ENCODE measurements at places on chromosomes 12 and 14.

- DNase-seq, result no peak
Observed at GRCh38 chr12:11855983-11856374, 206.5 kb downstream of the ETV6 start.

DNA sequence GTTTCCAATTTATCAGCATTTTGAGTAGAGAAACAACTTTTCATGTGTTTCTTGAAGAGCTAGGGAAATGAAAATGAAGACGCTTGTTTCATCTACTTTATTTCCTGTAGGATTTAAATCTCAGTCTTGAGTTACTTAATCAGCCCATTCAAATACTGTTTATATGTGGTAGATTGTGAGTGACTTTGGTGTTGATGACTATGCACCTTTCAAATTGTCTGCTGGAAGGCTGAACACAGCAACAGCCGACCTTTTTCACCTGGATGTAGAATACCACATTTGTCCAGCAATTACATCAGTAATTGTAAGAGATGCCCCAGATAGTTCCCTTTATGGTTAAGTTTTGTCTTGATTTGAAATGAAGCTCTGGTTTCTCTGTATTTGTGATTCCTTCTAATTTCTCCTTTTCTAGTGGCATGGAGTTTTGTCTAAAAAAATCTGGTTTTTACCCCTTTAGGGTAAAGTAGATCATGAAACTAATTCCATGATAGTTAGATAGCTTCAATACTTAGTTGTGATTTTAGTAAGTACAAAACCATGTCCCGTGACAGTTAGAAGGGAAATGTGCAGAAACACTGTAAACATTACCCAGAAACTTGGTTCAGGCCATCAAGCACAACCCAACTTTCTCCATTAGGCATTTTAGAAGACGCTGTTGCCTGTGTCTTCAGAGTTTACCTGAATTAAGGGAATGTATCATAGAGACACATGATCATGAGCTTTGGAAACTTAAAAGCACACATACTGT is 165.0 kb downstream of the SRGAP1 start:
- no peak for DNase-seq

GRCh38 chr14:55129428-55130195 is 560 bp downstream of the LGALS3 start:
- peak; percentile 41 for DNase-seq

DNA sequence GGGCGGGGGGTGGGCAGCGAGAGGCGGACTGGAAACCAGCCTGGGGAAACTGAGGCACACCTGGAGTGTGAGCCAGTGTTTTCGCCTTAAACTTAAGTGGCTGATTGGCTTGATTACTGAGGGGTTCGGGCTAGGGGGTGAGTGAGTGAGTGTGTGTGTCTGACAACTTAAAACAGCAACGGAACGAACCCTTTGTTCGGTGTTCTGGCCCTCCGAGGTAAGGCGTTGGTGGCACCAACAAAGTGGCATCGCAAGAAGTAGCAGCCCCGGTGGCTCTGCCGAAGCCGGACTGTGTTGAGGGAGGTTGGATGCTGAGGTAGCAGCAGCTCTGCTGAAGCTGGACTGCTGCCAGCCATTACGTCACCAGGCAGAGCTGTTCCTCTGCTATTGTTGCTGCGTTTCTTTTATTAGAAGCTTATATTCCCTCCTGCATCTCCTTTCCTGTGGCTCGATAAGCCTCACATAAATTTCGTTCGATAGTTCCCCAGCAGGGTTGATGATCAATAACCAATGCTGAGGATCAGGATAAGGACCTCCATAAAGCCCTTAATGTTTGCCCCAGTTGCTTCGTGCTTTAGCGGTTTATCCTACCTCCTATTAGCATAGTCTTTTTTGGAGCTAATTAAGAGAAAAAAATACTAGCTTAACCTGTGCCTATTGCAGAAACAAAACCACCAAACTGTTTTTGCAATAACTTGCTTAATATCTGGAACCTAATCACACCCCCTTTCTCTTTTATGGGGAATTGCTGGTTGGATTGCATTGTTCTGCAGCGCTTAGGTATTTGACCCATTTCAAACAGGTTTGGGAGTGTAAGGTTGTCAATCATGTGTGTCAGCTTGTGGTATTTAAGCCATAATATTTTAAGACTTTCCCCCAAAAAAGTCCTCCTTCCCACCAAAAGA is 1.3 kb downstream of the GPR137C start:
- peak; percentile 74 for DNase-seq

DNA sequence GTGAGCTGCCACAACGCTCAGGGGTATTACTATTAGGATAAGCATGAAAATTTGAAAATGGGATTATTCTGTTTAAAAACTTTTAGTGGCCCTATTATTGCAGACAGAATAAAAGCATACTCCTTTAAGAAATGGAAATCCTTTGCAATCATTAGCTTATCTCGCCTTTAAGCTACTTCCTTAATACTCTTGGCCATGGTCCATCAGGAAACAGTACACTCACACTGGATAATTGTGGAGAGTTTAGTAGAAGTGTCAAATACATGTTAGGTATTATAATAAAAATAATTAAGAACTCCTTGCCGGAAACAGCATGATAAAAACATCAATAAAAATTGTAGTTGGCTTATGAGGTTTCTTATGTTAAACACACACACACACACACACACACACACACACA is 100.4 kb upstream of the PPFIA2 start:
- no peak for DNase-seq

DNA sequence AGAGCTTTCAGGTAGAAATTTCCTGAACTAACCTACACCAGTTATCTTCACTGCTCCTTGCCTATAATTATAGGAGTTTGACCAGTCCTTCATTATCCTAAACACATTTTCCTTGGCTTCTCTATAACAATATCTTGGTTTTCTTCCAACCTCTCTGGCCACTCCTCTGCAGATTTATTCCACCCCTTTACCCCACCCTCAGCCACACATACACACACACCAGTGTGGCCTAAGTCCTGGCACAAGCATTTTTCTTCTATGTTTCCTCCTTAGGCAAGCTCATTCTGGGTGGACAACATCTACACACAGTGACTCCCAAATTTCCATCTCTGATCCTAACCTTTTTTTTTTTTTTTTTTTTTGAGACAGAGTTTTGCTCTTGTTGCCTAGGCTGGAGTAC is 25.1 kb downstream of the CDK17 start:
- no peak for DNase-seq

- no peak for DNase-seq
Observed at GRCh38 chr12:131928080-131928710, 881 bp upstream of the PUS1 start.

GRCh38 chr14:65936342-65936975 is 523.9 kb downstream of the FUT8 start:
- DNase-seq, result no peak

DNA sequence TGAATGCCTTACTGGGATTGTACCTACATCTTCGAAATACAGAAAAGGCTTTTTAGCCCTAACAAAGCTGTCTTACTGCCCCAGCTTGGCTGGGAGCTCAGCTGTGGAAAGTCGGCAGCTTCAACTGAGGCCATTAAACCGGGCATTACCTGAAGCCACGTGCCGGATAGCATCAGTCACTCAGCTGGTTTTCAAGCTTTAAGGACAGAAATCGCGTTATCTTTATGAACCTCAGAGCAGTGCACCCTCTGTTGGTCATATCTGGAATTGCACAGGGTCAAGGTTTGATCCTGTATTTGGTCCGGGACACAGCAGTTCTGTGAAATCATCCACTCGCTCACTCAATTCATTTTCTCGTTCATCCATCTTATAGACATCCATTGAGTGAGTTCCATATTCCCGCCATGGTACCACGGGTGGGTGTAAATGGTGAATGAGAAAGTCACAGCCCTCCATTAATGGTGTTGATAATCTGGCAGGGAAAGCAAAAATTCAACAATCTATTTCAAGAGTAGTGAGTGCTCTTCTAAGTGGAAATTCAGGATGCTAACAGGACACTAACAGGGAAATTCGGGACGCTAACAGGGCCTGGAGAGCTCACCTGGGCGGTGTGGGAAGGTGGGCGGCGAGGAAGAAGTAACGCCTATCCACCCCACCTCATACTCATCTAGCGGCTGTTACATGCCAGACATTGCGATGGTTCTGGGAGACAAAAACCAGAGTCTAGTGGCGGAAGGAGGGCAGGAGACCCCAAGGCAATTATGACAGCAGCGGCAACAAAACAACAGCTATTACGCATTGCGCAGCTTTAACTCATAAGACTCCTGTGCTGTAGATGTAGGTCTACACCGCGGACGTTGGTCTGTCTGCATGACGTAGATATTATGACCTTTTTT is 60.6 kb upstream of the TCL1A start:
- peak; percentile 43 for DNase-seq

GRCh38 chr14:51484485-51484884 is 167.2 kb upstream of the FRMD6 start:
- DNase-seq, result no peak

DNA sequence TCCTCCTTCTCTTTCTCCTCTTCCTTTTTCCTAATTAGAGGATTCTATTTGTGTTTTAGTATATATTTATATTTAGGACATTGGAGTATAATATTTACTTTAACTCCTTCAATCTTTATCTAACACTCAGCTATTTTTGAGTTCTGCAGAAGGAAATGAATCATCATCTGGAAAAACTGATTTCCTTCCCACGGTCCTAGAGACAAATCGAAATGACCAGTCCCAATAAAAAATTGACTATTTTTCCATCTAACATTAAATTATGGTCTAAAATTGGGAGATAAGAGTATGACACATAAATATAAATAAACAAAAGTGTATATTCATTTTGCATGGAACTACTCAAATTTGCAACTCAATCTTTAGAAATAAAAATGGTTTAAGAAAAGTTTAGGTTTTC is 167.4 kb downstream of the TMTC3 start:
- DNase-seq, result no peak

DNA sequence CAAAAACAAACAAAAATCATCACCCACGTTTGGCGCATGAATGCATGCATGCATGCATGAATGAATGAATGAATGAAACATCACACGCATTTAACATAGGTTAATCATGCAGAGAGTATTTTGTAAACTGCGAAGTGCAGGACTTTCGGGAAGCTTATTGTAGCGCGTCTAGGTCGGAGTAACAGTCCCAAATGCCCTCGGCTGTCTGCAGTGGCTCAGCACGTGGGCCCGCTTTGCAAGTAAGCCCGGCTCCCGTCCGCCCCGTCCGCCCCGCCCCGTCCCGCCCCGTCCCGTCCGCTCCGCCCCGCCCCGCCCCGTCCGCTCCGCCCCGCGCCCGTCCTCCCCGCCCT is 263 bp upstream of the IFT81 start:
- peak; percentile 96 for DNase-seq

Data from stimulated activated CD4-positive, alpha-beta T cell treated with anti-CD3 and anti-CD28 coated beads, Interleukin-12 subunit alpha, Interleukin-12 subunit beta, amount 100 ng/mL, for 4 hours (primary cell).